CD4-positive, alpha-beta T cell treated with Interleukin-6 at 100 ng/mL for 8 hours (primary cell): ENCODE measurements at places on chromosomes 1 and 21.

GRCh38 chr1:68285046-68285445, 52.7 kb upstream of the WLS start:
- no peak for DNase-seq

DNA sequence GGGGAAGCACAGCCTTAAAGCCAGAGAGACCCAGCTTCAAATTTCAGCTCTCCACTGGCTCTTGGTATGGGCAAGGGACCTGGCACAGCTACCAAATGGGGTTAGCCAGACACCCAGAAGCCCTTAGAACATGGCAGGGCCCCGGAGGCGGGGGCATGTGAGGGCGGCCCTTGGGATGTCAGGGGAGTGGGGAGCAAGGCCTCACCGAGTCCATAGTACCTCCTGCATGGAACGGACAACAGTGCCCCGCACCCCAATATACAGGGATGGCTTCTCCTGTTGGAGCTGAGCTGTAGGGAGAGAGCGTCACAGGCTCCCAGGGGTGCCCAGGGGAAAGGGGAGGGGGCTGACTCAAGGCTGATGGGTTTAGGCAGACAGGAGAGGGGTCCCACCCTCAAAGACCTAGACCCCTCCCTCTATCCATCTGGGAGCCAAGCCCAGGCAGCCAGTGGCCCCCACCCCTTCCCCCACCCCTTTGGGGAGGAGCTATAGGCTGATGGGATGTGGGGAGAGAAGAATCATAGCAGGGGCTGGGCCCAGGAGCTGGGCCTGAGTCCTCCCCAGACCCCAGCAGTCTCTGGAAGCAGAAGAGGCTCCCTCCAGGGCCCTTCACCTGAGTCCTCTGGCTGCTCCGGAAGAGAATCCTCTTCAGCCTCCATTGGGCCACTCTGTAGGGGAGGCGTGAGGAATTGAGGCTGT, 16.5 kb downstream of the SPOCD1 start:
- no peak for DNase-seq

DNA sequence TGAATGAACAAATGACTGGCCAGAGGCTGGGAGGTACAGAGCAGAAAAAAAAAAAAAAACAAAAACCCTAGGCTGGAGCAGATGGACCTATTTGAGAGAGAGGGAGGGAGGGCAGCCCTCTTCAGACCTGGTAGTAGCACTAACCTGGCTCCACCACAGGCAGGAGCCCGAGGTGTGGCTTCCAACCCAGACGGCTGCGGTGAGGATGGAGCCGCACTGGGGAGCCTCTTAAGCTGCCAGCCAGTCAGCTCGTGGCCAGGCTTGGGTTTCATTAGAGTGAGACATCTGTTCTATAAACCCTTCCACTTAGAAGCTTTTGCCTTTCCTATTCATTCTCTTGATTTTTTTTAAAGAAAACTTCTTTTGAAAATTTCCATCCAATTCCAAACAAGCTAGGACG, 16.8 kb downstream of the LGR6 start:
- DNase-seq: no peak

- peak; percentile 77 for DNase-seq
Measured at GRCh38 chr1:155989242-155990004, 11.1 kb upstream of the ARHGEF2 start.

DNA sequence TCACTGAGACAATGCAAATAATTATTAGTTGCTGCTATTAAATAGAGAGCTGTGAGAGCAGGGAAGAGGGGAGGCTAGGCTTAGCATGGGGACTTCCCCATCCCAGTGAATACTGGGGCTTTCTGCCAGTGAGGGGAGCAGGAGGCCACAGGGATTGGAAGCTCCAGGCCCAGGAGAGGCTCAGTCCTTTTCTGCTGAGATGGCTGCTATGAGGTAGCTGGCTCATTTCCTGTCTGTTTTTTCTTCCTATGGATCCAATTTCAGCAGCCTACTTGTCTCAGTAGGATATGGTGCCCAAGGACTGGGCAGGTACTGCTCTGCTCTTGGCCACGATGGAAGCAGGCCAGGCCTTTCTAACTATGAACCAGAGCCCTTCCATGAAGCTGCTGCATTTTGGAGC, 10.0 kb downstream of the STMN1 start:
- no peak for DNase-seq

DNA sequence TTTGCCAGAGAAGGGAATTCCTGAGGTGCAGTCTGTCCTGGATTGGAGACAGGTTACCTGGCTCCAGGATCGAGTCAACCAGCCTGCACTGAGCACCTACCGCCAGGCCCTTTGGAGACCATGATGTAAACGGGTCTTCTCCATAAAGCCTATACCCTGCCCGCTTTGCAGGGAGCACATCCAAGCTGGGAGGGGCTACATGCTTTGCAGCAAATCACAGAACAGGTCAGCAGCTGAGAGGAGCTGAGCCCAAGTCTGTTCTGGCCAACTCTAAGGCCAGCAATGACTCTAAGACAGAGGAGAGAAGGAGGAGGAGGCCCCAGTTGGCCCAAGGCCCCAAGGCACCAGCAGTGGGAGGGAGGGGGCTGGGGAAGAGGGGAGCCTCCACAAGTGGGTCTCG, 15.5 kb upstream of the RSPO1 start:
- no peak for DNase-seq

GRCh38 chr1:221289103-221289502, 409.9 kb downstream of the HLX start:
- DNase-seq: no peak

- DNase-seq: no peak
Measured at GRCh38 chr1:59509341-59509875, 212.5 kb downstream of the FGGY start.

GRCh38 chr1:201334325-201335173, 42.9 kb downstream of the TNNT2 start:
- no peak for DNase-seq
